Foreskin melanocyte (primary cell): ENCODE measurements at places on chromosomes 3 and 15.

- DNase-seq, result no peak
Measured at GRCh38 chr15:93044301-93045190, 44.5 kb downstream of the RGMA start.

DNA sequence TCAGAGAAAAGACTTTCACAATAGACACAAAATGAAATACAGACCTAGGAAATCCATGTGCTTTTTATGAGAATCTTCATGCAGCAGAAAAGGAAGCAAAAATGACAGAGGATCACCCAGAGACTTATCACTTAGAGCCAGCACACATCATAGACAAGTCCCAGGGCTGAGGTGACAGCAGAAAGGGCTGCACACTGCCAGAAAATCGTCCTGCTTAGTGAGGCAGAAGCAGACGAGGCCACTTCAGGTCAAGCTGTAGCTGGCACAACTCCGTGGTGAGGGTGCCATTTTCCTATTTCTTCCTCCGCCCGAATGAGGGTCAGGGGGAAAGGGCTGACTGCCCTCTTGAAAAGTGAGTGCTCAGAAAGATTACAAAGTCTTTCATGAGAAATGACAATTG lies 95.9 kb upstream of the TNIK start:
- DNase-seq, result no peak

DNA sequence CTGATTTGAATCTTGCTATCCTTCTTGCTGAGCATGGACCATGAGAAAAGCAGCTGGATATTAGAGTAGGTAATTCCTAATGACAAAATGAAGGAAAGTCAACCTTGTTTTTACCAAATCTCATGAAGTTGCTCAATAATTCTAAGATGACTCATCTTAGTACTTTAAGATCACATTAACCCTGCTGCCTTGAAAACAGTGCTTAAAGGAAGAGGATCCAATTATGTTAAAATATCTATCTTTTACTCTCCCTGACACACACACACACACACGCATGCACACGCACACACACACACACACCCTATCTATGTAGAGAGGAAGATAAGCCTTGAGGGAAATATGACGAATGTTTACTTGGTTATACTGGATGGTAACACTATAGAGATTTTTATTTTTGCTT lies 16.0 kb upstream of the MYO1E start:
- no peak for DNase-seq

- DNase-seq, result no peak
Measured at GRCh38 chr15:75051711-75052110, 28.3 kb downstream of the PPCDC start.

DNA sequence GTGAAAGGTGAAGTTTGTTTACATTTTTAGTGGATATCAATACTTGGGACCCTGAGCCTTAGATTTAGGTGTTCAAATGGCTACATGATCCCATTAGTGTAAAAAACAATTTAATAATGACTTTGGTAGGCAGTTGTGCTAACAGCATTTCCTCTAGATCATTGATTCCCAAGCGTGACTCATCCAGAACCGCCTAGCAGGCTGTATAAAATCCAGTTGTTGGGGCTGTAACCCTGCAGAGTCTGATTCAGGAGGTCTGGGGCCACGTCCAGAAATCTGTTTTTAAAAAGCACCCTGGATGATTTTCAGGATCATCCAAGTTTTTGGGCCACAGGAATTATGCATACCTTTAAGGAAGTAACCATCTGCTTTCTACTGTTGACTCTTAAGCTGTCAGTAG lies 156.4 kb downstream of the TP63 start:
- DNase-seq, result no peak

- DNase-seq, result peak; percentile 51
Measured at GRCh38 chr15:82995938-82996337, 9.9 kb downstream of the RAMAC start.

DNA sequence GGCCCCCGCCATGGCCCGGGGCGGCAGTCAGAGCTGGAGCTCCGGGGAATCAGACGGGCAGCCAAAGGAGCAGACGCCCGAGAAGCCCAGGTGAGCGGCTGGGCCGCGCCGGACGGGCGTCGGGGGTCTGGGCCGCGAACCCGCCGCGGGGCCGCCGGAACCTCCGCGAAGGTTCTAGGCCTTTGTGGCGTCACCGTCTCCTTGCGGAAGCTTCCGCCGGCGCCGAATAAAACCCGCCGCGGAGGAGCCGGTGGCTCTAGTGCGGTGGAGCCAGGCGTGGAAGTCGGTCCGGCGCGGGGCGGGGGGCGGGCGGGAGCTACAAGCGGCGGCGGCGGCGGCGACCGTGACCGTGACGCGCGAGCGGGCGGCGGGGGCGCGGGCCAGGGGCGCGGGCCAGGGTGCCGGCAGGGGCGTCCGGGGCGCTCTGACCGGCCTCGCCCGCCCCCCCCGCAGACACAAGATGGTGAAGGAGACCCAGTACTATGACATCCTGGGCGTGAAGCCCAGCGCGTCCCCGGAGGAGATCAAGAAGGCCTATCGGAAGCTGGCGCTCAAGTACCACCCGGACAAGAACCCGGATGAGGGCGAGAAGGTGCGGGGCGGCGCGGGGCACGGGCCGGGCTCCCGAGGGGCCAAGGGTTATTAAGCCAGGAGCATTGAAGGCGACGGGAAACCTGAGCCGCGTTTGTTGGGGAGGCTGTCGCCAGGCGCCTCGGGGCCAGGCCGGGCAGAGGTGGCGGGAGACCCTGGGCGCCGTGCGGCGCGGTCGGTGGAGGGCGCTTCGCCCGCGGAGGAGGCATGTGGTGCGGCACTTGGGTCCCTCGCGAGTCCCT lies at the start of gene DNAJA4:
Gene DNAJA4 (plus strand): TSS at position 259 of the 833 bp plus-strand sequence. CDS start 202 bp downstream, at position 461.
- DNase-seq, result no peak

DNA sequence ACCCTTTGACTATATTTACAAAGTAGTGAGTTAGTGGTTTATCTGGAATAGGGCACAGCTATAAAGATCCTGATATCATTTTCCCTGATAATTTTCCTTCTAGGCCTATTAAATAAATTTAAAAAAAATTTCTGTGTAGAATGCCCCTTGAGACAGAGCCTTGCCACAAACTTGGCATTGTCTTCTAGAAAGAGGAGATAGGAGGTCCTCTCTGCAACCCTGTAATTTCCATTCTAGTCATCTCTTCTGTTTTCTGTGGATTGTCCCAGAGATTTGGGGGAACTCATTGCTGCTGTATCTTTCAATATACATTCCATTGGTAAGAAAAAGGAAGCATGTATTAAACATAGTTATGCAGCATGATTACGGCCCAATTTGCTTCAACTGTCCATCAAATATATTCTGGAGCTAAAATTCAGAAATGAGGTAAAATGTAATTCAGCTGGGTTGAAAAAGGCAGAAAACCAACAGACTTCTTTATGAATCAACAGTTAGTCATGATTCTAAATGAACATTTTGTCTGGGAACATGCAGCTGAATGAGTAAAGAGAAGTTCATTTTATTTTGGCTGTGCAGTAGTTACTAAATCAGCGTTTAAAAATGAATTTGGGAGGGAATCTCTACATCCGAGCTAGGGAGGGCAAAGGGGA lies 401.1 kb downstream of the NAALADL2 start:
- no peak for DNase-seq

DNA sequence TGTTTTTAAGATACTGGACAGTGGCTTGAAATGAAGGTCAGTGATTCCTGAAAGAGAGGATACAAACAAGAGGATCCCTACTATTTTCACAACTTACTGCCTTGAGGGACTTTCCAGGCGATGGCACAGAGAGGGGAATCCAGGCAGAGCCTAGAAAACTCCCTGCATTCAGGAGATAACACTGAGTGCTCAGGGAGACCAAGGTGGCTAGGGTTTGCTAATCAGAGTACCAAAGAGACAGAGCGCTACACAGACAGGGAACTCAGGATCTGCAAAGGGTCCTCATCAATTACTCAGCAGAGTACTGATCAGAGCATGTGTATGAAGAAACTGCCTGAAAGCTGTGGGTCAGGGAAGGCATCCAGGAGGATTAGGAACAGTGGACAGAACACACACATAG lies 11.7 kb upstream of the MRPS22 start:
- DNase-seq, result no peak

GRCh38 chr15:27617013-27617412 lies 482.1 kb downstream of the OCA2 start:
- no peak for DNase-seq

DNA sequence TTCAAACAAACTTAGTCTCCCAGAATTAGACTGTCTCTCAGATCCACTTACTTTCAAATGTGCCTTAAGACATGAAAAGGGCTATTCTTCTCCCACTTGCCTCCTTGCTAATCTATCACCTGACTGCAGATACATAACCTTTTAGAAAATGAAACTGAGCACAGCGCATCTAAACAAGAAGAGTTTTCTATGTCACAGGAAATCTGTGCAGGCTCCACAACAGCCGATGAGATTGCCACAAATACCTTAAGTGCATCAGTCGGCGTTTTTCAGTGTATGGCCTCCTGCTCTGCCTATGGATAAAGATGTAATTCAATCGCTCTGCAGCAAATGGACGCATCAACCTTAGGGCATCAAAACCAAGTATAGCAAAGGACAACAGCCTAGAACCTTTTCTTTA lies 544.2 kb downstream of the FOXP1 start:
- peak; percentile 26 for DNase-seq

DNA sequence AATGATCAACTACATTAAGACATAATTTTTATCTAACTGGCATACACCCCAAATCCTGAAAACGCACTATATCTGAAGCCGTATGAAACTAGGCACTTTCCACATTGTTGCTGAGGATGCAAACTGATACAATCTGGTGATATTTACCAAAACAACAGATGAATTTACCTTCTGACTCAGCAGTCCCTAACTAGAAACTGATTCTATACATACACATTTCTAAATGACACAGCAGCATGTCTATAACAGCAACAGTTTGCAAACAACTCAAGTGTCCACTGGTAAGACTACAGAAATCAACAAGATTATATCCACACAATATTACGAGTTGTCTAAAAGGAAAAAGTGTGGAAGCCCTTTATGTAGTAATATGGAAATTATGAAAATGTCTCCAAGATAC lies 22.9 kb downstream of the SECISBP2L start:
- DNase-seq, result no peak

DNA sequence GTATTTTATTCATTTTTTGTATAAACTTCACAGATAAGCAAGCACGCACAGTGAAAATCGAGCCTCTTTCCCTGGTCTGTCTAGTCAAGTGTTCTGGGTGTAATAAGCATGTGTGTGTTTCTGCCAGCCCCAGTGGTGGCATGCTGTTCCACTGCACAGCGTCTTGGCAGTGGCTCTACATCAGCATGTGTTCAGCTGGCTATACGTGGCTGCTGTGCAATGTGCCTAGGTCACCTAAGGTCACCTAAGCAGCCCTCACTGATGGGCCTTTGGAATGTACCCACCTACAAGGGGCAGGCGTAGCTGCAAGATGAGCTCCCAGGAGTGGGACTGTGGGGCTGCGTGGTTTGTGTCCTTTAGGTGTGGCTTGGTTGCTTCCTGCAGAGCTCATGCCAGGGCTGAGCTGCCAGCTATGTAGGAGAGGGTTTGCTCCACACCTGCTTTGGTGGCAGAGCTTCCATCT lies 4.9 kb downstream of the LIMD1 start:
- no peak for DNase-seq

DNA sequence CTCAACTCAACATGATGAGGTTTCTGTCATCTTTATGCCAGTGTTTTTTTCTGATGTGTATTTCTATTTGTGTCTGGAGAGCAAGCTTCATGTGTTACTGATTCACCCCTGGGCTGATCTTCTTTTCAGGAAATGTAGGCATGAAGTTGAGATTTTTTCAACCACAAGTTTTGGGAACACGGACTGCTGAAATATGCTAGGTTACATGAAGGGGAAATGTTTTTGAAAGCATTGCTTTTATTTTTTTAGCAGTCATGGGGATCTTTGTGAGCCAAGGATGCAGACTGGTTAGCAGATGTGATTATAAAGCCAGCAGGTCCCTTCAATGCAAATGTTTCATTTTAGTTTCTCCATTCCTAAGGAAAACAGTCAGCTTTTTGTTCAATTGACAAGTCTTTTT lies 219.3 kb upstream of the COL8A1 start:
- DNase-seq, result peak; percentile 52

DNA sequence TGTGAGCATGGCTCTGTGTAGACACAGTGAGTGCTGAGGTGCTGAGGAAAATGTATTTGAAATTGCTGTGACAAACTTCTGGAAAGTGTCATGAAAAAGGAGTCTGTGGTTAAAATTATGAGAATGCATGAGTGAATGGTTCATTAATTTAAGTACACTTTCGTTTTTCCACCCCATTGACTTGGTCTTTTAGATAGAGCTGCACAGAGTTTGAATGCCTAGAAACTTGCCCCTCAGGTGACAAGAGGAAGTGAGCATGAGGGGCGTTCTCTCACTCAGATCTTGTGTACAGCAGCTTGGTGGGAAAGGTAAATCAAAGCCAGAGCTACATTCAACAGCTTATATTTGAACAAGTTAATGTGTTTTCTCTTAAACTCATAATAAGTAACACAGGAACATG lies 296.8 kb downstream of the WDR72 start:
- no peak for DNase-seq

GRCh38 chr3:72641072-72641471 lies 207.2 kb downstream of the SHQ1 start:
- no peak for DNase-seq

GRCh38 chr3:95254061-95254460 lies 1191.2 kb downstream of the NSUN3 start:
- DNase-seq, result no peak

GRCh38 chr3:17542591-17542990 lies 199.8 kb downstream of the TBC1D5 start:
- DNase-seq, result no peak

GRCh38 chr3:14563946-14564539 lies 23.9 kb upstream of the GRIP2 start:
- DNase-seq, result no peak

DNA sequence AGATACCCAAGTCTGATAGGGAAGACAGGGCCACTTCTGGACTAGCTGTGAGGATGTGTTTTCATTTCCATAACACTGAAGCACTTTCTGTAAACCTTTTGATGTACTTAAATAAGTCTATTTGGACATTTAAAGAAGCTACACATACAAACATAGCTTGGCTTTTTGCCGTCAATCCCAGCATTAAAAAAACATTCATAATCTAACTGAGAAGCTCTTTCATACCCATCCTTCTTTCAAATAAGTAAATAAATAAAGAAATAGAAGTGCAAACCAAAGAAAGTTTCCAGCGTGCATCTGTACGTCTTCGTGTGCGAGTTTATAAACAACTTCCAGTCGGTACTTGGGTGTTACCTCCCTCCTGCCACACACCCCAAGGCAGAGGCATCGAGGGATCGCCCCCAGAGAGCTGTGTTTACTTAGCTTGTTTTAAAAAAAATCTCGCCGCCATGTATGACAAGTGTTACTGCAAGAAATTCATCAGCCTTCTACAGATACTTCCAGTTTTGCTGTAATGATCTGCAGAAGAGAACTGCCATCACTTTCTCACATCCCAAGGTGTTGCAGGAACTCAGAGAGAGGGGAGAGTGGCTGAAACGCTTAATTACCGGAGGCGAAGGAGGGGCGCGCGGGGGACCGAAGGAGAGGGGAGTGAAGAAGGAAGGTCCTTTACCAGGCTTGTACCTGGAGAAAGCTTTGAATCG lies 9.0 kb upstream of the MEIS2 start:
- no peak for DNase-seq
